ENCODE measurements at places on chromosomes 5 and 9. TPM values are rescaled to one million over a fixed set of nuclear protein-coding genes. Genes with fewer than 3 reads are reported as not detected.
A peak's percentile ranks its signal among the peaks of the same experiment; 100 is the strongest.

GRCh38 chr9:81394881-81395675, 294.3 kb downstream of the TLE1 start:
- DNase-seq: no peak

DNA sequence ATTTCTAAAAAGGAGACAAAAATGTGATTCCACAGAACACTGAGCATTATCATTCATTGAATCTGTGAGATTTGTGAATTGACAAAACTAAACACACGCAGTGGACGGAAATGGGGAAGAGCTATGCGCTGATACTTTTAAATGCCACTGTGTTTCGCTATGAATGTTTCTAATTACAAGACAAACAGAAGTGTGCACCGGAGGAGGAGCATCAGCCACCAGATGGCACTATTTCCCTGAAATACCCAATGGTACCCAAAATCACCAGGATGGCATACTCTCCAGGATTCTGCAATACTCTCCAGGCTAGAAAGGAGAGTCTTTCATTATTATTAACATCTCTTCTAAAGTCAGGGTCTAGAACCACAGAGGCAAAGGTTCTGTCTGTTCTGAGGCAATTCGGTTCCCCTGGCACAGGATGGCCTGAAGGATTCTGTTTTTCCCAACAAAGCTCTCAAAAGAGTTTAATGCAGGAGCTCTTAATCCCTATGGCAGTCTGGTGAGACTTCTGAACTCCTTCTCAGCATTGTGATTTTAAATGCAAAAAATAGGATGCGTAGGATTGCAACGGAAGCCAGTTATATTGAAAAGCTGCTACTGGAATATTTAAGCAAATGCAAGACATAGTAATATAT, 13.8 kb upstream of the PUM3 start:
- no peak for DNase-seq

Gene MYORG
- 4.8 TPM for total RNA-seq

DNA sequence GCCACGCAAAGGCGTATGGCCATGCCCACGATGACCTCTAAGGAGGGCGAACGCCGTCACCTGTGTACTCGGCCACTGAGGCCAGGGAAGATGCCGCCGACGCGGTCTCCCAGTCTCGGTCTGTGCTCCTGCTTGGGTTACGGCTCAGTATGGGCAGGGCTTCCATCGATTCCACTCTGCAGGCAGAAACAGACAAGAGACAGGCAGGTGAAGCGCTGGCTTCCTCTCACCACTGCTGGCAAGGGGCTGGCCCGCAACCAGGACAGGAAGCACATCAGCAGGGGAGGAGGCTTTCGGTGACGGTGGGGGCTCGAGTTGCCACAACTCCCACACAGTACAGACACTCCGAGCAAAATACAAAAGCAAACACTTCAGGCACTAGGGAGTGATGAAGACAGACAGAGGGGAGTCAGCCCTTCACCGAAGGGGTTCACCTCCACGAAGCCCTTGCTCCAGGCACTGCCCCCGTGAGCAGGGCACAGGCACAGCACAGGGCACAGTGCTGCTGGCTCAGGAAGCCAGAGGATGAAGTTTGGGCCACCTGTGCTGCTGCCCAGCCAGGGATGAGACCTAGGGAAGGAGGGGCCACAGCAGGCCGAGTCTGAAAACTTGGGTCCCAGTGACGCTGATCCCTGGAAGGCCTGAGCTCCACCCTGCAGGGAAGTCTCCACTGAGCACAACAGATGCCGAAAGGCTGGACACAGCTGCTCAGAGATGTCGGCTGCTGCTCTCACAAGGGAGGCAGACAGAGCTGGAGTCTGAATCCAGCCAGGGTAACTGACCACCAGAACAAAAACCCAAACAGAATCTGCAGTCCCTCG, 91.3 kb downstream of the CAMSAP1 start:
- no peak for DNase-seq

DNA sequence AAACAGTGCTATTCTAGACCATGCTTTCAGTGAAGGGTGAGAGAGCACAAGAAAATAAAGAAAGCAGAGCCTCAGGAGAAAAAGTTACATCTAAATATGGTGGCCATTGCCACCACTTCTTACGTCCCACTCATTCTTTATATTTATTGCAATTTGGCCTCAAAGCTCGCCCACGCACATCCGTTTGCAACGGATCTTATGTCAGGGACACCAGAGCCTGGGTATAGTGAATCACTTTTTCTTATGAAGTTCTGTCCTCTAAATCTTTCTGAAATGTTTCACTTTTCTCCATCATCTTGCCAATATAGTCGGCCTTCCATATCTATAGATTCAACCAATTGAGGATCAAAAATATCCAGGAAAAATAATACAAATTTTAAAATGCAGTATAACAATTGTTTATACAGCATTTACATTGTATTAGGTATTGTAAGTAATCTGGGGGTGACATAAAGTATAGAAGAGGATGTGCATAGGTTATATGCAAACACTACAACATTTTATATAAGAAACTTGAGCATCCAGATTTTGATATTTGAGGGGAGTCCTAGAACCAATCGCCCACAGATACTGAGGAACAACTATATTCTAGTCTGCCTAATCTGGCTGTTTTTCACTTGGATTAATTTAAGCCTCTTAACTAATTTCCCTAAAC, 35.2 kb downstream of the GOLPH3 start:
- DNase-seq: peak; percentile 69

Gene CDH9
- total RNA-seq: not detected
